Glutamatergic neuron (in vitro differentiated cells): ENCODE measurements at places on chromosomes 16 and 17.

- no peak for DNase-seq
Observed at GRCh38 chr17:27555339-27555738, 75.6 kb upstream of the LGALS9 start.

DNA sequence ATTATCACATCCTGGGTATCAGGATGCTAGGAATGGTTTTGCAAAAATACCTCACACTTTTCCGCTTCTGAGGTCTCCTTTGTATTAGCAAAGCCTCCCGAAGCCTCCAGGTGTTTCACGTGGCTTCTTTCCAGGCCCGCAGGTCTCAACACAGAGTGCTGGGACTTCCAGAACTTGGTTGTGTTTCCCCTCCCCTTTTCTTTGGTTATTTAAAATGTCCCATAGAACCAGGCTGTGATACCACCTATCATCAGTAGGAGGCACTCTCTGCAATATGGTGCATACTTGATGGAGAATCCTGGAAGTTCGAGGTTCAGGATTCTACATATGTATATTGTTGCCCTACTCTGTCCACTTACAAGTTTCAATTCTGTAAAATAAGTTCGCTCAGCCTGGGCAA lies 28.8 kb downstream of the ATP2C2 start:
- DNase-seq, result no peak

GRCh38 chr17:12388226-12388625 lies 277.5 kb upstream of the MYOCD start:
- DNase-seq, result no peak

DNA sequence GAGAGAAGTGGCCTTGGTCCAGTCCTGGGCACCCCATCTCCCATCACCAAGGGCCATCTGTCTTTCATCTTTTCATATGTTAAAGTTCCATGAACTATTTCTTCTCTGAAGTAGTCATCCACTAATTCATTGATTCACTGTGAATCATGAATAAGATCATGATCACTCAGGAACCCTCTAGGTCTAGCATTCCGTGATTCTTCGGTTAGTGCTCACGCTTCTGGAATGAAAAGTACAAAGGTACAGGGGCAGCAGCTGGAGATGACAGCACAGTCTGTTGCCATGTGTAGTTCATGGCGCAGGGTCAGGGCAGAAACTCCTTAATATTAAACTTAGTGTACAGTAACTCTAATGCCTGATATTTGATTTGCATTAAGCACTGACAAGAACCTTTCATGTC lies 127.1 kb downstream of the CDH13 start:
- no peak for DNase-seq

DNA sequence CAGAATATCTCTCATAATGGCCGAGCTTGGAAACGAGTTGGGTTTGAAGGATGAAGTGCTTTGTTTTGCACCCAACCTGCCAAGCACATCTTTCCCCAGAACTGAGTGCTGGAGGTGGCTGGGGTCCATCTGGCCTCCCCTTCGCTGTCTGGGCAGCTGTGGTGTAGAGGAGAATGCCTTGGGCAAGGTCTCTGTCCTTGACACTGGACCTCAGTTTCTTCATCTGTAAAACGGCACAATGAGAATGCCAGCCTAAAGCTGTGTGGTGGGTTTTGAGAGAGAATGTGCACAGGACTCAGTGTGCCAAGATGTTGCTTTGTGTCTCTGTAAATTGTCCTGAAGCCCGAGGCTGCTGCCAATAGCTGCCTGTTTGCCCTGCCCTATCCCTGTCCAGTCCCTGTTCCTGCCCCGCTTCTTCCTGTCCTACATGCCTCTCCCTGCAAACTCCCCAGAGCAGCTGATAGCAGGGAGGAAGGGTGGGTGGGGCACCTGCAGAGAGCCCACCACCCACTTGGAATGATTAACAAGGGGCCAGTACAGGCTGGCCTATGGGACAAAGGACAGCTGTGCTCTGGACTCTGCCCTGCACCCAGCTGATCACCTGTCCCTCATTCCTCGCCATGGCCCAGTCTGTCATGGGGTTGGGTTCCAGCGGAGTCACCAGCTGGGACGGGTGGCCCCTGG lies 15.3 kb downstream of the LASP1 start:
- no peak for DNase-seq

DNA sequence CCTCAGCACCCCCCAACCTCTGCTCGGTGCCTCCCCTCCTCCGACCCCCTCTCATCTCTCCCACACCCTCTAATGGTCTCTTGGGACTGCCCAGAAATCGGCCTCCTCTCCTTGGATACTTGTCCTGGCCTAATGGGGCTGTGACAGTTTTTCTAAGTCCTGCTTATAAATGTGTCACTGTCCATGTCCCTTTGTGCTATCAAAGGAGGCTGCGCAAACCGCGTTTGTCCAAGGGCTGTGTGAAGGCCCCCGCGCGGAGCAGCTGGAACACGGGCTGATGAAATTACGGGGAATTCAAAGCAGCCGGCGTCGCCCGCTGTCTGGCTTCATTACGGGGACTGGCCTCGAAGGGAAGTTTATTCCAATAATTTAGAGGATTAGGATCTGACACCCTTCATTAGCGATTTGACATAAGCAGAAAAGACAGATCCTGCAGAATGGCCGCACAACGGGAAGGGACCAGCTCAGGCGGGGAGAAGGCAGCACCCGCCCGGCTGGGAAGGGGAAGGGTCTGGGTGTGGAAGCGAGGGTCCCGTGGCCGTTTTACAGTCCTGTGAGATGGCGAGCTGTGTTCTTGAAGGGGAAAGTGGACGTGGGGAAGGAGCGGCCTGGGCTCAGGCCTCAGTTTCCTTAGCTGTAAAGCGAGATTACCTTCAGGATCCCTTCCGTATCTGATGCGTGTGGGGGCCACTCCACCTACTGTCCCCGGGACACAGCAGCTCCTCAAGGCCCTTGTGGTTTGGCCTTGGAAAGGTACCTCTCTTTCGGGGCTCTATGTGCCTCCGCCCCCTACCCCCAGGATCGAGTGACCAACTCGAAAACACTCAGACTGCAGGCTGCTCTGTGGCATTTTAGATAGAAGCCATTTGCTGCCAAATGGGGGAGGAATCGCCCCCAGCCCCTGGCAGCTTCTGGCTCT lies 1.6 kb upstream of the WFIKKN2 start:
- no peak for DNase-seq

DNA sequence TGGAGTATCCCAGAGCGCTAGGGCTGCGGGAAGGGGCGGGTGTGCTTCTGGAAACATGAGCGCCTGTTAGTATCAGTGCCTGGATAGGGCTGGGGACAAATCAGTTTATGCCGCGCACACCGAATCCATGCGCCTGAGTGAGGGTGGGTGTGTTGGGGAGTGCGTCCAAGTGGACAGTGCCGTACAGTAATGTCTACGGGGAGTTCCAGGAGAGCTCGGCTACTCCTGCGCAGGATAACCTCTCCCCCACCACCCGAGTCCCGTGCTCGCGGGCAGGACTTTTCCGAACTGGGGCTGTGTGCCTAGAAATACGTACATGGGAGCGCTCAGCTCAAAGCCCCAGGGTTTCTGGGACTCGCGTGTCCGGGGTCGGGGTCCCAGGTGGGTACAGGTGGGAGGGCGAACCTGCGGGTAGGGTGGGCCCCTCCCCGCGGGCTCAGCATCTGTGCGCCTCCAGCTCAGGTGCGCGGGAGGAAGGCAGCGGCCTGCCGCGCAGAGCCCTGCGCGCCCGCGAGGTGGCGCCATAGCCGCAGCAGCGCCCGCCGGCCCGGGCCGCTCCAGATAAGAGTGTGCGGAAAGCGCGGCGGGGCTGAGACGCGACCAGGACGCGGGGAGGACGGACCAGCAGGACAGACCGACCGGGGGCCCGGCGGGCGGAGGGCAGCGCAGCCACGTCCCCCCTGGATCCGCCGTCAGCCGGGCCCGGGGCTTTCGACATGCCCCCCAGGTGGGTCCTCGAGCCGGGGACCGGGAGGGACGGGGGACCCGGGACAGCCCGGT lies at the start of gene HIC1:
Gene HIC1, plus strand, starts transcription at position 592 of the 780 bp plus-strand sequence. CDS start 1,588 bp downstream, outside the sequence.
- peak; percentile 84 for DNase-seq

DNA sequence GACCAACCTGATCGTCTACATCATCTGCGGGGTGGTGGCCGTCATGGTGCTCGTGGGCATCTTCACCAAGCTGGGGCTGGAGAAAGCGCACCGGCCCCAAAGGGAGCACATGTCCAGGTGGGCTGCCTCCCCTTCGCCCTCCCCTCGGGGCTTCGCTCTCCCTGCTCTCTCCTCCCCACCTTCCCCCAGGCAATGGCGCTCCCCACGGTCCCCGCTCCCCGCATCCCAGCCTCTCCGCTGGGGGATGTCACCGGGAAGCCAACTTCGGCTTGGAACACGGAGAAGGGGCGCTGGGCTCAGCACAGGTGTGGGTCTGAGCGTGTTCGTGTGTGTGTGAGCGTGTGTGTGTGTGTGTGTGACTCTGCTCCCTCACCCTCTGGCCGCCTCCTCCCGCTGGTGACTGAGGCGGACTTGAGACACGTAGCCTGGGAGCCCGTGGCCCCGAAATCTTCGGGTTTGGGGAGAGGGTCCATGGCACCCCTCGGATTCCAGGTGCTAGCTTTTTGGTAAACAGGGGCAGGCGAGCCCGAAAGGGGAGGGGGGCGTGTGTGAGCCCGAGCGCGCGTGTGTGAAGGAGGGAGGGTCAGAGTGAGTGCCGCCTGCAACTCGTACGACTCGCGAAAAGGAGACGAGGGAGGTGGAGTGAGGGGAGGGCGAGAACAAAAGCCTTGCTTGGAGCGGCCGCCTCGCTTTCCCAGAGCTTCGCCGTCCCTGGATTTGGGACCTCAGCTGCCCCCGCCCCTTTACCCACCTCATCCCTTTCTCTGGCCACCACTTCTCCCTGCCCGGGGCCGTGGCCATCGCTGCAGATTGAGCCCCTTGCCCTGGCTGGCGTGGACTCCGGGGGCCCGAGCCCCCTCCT lies 1.3 kb downstream of the SHISA9 start:
- peak; percentile 59 for DNase-seq

DNA sequence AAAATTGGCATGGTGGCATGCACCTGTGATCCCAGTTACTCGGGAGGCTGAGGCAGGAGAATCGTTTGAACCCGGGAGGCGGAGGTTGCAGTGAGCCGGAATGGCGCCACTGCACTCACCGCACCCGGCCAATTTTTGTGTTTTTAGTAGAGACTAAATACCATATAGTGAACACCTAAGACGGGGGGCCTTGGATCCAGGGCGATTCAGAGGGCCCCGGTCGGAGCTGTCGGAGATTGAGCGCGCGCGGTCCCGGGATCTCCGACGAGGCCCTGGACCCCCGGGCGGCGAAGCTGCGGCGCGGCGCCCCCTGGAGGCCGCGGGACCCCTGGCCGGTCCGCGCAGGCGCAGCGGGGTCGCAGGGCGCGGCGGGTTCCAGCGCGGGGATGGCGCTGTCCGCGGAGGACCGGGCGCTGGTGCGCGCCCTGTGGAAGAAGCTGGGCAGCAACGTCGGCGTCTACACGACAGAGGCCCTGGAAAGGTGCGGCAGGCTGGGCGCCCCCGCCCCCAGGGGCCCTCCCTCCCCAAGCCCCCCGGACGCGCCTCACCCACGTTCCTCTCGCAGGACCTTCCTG lies at the start of gene HBQ1:
Gene HBQ1, plus strand, starts transcription at position 359 of the 575 bp plus-strand sequence. Its CDS starts 28 bp downstream, at position 387.
- peak; percentile 84 for DNase-seq

DNA sequence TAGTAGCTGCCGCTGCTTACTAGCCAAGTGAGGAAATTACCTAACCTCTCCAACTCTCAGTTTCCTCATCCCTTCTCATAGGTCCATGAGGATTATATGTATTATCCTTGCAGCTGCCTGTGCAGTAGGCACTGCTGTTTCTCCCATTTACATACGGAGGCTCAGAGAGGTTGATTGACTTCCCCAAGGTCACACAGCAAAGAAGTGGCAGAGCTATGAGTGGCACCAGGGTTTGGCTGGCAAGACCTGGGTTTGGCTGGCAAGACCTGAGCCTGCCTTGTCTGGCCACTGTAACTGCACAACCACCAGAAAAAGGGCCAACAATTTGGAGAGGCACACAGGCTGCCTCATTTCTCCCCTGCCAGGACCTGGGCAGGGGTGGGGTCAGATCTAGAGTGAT lies 2.5 kb upstream of the NDRG4 start:
- no peak for DNase-seq

- DNase-seq, result no peak
Observed at GRCh38 chr16:8989099-8989878, 25.6 kb upstream of the USP7 start.

GRCh38 chr17:8152112-8152775 lies at the start of gene PER1:
PER1 (minus strand) TSS chr17:8152404; CDS start chr17:8150706, 1,698 bp downstream.
- peak; percentile 98 for DNase-seq

DNA sequence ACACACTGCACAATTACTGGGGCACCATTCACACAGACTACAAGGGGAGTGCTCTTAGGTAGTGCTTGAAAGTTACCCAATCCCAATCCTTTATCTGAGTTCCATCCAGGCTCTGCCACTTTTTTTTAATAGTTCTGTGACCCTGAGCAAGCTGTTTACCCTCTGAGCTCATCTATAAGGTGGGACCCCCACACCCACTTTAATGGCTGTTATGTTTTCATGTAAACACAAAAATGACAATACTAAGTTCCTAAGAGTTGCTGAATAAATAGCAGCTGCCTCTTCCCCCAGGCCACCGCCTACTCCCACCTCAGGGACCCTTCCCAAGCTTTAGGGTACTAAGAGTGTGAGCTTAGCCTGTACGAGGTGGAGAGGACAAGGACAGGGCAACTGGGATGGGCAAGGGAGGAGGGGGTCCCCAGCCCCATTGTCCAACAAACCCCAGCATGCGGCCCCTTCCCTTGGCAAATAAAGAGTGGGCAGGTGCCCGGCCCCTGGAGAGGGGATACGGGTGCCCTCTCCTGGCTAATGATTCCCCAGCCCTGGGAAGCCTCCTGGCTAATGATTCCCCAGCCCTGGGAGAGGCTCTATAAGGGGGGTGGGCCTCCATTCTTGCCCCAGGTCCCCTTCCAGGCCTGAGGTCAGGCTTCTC lies 14.6 kb downstream of the SLC13A2 start:
- DNase-seq, result no peak

DNA sequence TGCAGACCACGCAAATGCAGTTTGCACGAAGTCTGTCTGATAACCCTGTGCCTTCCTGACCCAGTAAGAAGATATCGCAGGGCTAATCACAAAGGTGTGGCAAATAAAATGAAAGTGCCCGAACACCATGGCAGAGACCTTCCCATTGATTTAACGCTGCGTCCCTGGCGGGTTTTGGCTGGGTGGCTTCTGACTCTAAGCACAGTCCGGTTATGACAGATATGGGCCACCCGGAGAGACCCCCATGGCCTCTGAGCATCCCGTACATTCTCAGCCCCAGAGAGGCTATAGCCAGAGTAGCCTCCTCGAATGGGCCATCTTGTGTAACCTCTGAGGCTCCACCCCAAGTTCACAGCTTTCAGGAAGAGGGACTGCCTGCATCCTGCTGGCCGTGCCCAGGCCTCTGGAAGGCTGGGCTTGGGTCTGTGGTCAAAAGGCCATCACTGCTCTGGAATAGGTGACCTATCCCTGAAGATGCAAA lies 5.5 kb downstream of the FOXC2 start:
- DNase-seq, result no peak
